Endothelial cell (in vitro differentiated cells): ENCODE measurements at places on chromosomes 4 and X.

DNA sequence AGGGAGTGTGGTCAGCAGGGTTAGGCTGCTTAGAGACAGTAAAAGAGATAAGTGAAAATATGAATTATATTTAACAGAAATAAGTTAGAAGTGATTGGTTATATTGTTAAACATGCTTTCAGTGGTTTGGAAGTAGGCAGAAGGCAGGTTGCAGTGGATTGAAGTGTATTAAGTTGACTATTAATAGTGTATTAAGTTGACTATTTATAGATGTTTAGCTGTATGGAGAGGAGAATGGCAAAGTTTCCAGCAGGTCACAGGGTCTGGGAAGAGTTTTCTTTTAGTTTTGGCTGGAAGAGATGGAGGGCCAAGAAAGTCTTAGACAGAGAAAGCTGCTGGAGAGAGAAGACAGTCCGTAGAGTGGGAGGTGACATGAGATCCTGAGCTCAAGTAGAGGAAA, 7.9 kb downstream of the SMIM20 start:
- no peak for DNase-seq
- H3K27me3 ChIP-seq: peaks cover 1% of the 10 kb centered on the region
- no peak overlapping the region for H3K27ac ChIP-seq
- H3K4me3 ChIP-seq: no peak overlapping the region
- H3K36me3 ChIP-seq: peaks cover 9% of the 10 kb centered on the region

- no peaks in the 10 kb centered on the region for H3K27me3 ChIP-seq
- H3K27ac ChIP-seq: no peak overlapping the region
- no peaks in the 10 kb centered on the region for H3K4me1 ChIP-seq
- no peaks in the 10 kb centered on the region for H3K36me3 ChIP-seq
- no peak for DNase-seq
- no peak overlapping the region for H3K4me3 ChIP-seq
Measured at GRCh38 chr4:19675172-19675811, 576.4 kb upstream of the SLIT2 start.

- H3K4me3 ChIP-seq: no peak overlapping the region
- H3K27me3 ChIP-seq: no peaks in the 10 kb centered on the region
- no peak for DNase-seq
- H3K27ac ChIP-seq: no peak overlapping the region
Measured at GRCh38 chr4:148266921-148267320, 175.3 kb downstream of the NR3C2 start.

DNA sequence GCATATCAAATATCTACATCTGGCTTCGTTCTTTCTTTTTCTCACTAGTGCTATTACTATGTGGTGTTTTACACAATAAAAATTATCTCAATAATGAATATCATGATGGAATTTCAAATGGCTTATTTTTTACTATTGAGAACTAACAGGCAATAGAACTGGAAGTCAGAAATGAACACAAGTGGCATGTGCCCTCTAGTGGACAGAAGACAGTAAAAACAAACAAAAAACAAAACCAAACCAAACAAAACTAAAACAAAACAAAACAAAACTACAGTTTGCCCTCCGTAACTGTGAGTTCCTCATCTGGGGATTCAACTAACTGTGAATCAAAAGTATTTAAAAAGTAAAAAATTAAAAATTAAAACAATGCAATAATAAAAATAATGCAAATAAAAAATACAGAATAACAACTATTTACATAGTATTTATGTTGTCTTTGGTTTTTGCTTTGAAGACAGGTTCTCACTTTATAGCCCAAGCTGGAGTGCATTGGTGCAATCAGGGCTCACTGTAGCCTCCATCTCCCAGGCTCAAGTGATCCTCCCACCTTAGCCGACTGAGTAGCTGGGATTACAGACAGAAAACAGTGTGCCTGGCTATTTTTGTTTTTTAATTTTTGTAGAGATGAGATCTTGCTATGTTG, 195.6 kb upstream of the TACR3 start:
- no peaks in the 10 kb centered on the region for H3K4me1 ChIP-seq
- H3K27ac ChIP-seq: no peak overlapping the region
- H3K36me3 ChIP-seq: no peaks in the 10 kb centered on the region
- no peak for DNase-seq
- no peaks in the 10 kb centered on the region for H3K27me3 ChIP-seq
